Upper lobe of left lung (tissue), 6 donors: ENCODE measurements at places on chromosomes 7 and 10. TPM values are rescaled to one million over a fixed set of nuclear protein-coding genes. Genes with fewer than 3 reads are reported as not detected.

The PSD gene
- 10.1 TPM for total RNA-seq

GRCh38 chr7:40698921-40699260 is 564.1 kb downstream of the SUGCT start:
- no peak for DNase-seq
- no peak overlapping the region for H3K4me3 ChIP-seq
- no peaks in the 10 kb centered on the region for H3K4me1 ChIP-seq

DNA sequence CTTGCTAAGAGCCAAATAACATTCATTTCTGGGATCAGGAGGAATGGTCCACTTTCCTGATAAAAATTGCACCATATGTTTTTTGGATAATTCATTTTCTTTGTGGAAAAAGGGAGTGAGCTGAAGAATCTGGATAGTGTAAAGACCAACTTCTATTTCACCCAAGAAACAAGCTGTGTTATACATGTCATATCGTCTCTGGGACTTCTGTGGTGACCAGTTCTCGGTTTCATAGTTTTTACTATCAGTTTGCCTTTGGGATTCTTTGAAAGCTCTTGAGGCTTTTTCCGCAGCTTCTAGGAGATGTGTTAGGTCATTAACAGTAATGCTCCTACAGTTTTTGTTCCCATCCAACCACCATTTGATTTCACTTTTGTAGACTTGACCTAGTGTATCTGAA is 14.4 kb upstream of the SAMD9 start:
- H3K4me1 ChIP-seq, result no peaks in the 10 kb centered on the region
- no peak overlapping the region for H3K27ac ChIP-seq
- no peak for DNase-seq
- H3K27me3 ChIP-seq, result no peaks in the 10 kb centered on the region

The ECHDC3 gene
- 45.9 TPM for total RNA-seq

DNA sequence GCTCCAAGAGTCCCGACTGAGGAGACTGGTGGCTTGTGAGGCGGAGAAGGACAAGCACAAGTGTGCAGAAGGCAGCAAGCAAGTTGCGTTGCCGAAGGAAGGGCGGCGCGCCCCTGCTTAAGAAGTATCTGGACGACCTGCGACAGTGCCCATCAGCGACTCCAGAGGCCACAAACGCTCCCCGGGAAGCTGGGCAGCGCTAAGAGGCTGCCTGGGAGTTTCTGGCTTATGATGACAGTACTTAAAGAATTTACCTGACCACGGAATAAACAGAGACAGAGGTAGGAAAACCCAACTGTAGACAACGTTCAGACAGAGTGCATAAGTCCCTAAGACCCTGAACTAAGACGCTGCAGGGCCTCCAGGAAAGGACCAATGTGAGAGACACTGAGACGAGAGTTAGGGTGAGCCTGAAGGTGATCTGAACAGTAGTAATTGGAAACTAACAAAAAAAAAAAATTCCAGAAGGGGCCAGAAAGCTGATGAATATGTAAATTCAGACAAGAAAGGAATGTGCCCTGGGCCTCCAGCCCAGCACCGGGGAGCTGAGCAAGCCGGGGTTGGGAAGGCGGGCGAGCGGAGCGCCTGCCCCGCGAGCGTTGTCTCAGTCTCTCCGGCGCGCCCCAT is 1.0 kb downstream of the OSBPL3 start:
- H3K27ac ChIP-seq, result peak overlapping the region; percentile 87
- peak overlapping the region; percentile 59 for H3K4me3 ChIP-seq
- peak; percentile 38 for DNase-seq
- no peaks in the 10 kb centered on the region for H3K27me3 ChIP-seq

GRCh38 chr7:28874001-28874400 is 84.1 kb downstream of the TRIL start:
- H3K4me3 ChIP-seq, result no peak overlapping the region
- no peaks in the 10 kb centered on the region for H3K4me1 ChIP-seq
- H3K27me3 ChIP-seq, result no peaks in the 10 kb centered on the region
- H3K36me3 ChIP-seq, result no peaks in the 10 kb centered on the region
- H3K27ac ChIP-seq, result no peak overlapping the region

GRCh38 chr10:122995936-122996335 is 12.7 kb downstream of the IKZF5 start:
- no peak for DNase-seq
- H3K27me3 ChIP-seq, result no peaks in the 10 kb centered on the region
- H3K36me3 ChIP-seq, result peaks cover 9% of the 10 kb centered on the region
- no peak overlapping the region for H3K27ac ChIP-seq

- peaks cover 65% of the 10 kb centered on the region for H3K36me3 ChIP-seq
- peaks cover 6% of the 10 kb centered on the region for H3K4me1 ChIP-seq
- no peak for DNase-seq
- no peak overlapping the region for H3K27ac ChIP-seq
Measured at GRCh38 chr7:128323040-128323439, 20.7 kb downstream of the RBM28 start.
